T-helper 17 cell (primary cell): ENCODE measurements at places on chromosomes 3 and 15.

GRCh38 chr3:7669641-7670040 lies 808.7 kb downstream of the GRM7 start:
- DNase-seq, result no peak
- H3K4me1 ChIP-seq, result no peaks in the 10 kb centered on the region
- H3K36me3 ChIP-seq, result no peaks in the 10 kb centered on the region
- no peak overlapping the region for H3K27ac ChIP-seq
- no peak overlapping the region for H3K4me3 ChIP-seq

DNA sequence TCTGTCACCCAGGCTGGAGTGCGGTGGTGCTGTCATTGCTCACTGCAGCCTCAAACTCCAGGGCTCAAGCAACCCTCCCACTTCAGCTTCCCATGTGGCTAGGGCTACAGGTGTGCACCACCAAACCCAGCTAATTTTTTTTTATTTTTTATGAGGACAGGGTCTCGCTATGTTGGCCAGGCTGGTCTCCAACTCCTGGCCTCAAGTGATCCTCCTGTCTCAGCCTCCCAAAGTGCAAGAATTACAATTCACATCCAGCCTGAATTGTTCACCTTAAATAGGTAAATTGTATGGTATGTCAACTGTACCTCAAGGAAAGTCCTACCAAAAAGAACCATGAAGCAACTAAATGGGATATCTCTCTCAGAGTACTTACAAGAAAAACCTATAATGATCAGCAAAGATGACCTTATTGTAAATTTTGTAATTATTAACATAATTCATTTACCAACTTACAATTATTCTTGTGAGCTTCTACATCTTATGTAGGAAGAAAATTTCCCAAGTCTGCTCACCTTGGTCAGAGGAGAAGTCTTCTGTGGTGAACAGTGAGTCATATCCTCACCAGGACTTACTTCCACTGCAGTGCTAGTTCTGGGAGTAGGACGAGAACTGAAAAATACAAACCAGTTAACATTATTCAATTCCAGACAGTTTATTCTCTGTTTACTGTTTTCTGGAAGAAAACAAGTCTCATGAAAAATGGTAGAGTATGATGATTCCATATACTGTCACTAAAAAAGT lies 54.4 kb downstream of the ULK4 start:
- peaks cover 2% of the 10 kb centered on the region for H3K4me1 ChIP-seq
- H3K36me3 ChIP-seq, result peaks cover 5% of the 10 kb centered on the region
- no peaks in the 10 kb centered on the region for H3K27me3 ChIP-seq
- DNase-seq, result no peak
- no peak overlapping the region for H3K4me3 ChIP-seq
- no peak overlapping the region for H3K27ac ChIP-seq

GRCh38 chr3:157464321-157464720 lies 27.7 kb downstream of the PTX3 start:
- no peaks in the 10 kb centered on the region for H3K36me3 ChIP-seq
- no peak for DNase-seq
- H3K27ac ChIP-seq, result no peak overlapping the region
- no peak overlapping the region for H3K4me3 ChIP-seq
- H3K4me1 ChIP-seq, result no peaks in the 10 kb centered on the region
- peaks cover 36% of the 10 kb centered on the region for H3K27me3 ChIP-seq

DNA sequence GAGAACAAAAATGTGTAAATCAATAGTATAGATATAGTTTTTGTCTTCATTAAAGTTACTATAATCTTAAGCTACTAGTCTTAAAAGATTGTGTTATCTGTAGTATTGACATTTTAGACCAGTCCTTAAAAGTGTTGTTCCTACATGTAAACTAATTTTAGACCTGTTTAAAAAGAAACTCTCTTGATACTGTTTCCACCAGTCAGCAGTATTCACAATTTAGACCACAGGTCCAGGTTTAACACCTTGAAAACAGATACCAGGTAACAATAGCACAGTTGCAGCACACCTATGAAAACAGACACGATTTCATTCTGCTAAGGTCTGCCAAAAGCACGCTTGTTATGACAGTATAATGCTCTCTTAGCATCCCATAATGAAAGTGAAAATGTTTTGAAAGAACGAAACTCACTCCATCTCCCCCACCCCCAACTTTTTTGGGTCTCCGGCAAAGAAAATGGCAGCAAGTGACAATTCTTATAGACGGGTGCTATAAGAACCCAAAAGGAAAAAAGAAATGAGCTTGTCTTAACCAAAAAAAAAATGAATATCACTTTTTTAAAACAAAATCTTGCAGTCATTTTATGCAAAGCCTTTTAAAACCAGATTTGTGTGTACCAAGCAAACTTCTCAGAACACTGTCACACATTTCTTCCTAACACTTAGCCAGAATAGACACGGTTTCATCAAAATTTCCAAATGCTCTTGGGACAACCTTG lies 1.6 kb downstream of the EIF4E3 start:
- H3K36me3 ChIP-seq, result peaks cover 9% of the 10 kb centered on the region
- H3K27me3 ChIP-seq, result no peaks in the 10 kb centered on the region
- peak overlapping the region; percentile 93 for H3K4me3 ChIP-seq
- DNase-seq, result no peak

GRCh38 chr3:11373235-11373634 lies 101.0 kb downstream of the ATG7 start:
- peaks cover 12% of the 10 kb centered on the region for H3K36me3 ChIP-seq
- no peaks in the 10 kb centered on the region for H3K27me3 ChIP-seq
- no peak for DNase-seq

- no peak for DNase-seq
- no peaks in the 10 kb centered on the region for H3K4me1 ChIP-seq
- H3K36me3 ChIP-seq, result no peaks in the 10 kb centered on the region
- no peaks in the 10 kb centered on the region for H3K27me3 ChIP-seq
These were observed 217.3 kb upstream of the GOLIM4 start for GRCh38 chr3:168312984-168313383.
